ENCODE measurements at places on chromosomes 12 and 14. TPM values are rescaled to one million over a fixed set of nuclear protein-coding genes. Genes with fewer than 3 reads are reported as not detected.

DNA sequence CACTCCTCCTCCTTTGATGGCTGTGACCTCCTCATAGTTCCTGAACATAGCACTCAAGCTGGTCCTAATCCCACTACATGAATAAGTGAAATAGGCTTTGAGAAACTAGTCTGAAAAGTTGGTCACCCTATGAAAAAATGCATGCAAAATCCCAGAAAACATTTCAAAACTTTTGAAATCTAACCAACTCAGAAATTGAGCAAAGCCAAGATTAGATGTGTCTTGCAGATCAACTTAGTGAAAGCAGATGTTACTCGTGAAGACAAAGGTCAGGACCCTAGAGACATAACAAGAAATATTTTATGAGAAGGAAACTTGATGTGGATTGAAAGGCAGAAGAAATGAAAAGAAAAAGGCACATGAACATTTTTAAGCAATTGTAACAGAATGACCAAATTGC lies 63.3 kb downstream of the TSHR start:
- DNase-seq, result no peak

DNA sequence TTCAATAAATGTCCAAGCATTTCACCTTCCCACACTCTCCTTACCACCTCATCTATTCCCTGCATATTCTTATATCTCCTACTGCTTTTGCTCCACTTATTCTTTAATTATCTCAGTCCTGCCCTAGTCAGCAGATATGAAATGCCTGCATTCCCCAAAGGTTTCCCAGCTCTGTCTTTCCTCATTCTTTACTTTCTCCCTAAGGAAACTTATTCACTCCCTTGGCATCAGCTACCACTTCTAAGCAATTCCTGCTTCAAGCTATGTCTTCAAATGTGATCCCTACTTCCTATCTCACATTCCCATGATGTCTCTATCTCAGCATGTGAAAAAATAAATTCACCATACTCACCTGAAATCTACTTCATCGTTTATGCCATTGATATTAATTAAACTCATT lies 111.8 kb downstream of the CAPZA3 start:
- DNase-seq, result no peak

DNA sequence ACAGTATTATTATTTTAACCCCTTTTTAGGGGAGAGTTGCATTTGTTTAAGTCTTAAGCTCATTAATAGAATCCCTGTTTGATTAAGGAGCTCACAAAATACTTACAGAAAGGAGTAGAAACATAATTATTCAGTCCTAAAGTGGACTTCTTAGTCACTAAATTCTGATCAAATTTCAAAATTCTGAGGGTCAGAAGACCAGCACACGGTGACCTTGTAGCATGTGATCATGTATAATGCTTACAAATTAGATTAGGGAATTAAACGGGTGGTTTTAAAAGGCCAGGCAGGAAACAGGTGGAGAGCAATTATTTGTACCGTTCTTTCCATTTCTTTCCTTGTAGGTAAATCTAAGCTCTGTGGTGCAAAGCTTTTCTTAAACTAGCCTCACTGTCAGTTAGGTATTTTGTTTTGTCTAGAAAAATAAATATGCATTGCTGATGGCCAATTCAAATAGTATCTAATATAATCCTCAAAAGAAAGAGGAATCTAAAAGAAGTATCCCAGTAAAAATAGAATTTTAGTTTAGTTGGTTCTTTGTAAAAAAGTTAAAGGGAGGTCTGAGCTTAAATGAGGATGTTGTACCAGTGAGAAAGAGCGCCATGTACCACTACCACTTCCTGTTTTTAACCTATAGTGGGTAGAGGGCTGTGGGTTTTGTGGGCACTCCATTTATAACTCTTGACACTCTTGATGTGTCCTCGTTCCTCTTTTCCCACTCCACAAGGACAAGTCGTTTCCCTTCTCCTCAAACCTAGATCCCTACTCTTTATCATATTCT lies 51.1 kb downstream of the SLC38A1 start:
- DNase-seq, result no peak

DNA sequence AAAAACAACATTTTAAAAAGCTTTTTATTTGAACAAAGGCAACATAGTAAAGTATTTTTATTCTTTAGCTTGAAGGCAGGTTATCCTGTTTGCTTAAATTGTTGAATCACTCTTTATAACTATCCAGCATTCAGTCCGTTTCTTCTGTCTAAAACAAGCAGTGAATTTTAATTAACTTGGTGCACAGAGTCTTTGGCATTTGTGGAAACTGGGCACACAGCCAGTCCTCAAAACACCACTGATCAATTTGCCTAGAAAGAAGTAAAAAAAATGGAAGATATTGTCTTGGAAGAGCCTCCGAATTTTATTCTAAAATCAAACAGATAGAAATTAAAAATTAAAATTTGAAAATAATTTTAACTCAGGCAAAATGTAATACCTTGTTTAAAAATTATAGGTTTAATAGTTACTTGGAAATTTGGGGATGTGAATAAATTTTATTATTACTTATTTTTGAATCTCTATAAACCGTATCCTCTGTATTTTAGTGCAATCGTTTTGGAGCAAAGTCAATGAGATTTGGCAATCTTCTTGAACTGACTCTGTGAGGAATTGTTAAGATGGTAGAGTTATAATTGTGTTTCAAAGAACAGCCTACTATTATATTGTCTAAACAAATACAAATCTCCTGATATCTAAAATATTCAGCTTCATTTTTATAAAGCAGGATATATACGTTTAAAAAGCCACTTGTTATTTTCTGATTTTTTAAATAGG lies 927.0 kb downstream of the SLC16A7 start:
- no peak for DNase-seq

- DNase-seq, result no peak
These were observed 464.0 kb downstream of the RAD51B start for GRCh38 chr14:68283378-68284123.

- DNase-seq, result no peak
These were observed 306.6 kb downstream of the DAD1 start for GRCh38 chr14:22282417-22282816.

The GALNT8 gene
- total RNA-seq, result 2.1 TPM

The HOXC6 gene
- not detected for total RNA-seq
